ENCODE measurements at places on chromosomes 3 and 15.
A peak's percentile ranks its signal among the peaks of the same experiment; 100 is the strongest.

DNA sequence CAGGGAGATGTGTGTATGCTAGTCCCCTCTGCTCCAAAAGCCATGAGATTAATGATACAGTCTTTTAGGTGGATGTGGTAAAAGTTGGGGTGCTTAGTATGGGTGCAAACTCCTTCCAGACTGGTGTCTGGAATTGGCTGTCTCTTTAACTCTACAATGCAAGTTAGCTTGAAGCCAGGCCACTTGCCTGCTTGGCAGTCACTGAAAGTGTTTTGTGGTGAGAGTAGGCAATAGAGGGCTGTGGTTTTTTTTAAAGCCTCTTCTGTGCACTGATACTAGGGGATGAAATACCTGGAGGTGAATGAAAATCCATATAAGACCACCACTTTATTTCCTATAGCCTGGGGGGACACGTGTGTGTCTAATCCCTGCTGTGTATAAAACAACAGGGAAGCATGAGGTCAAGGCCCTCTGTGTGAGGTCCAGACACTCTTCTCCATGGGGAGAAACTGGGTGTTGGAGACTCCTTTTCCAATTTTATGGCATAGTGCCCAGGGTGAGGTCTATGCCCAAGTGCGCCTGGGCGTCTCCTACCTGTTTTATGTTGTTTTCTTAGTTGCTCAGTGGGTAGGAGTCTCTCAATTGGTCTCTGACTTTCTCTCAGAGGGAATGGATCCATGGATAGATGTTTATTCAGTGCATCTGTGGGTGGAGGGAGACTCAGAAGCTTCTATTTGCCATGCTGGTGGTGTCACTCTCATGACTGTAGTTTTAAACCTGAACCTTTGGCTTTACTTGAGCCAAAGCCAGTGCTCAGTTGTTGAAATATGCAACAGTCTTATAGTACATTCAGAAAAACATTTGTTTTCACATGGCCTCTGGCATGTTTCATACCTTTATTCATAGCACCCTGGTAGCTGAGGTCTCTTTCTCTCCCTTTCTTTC lies 327.8 kb upstream of the ATP11B start:
- no peak for DNase-seq

- peak; percentile 74 for DNase-seq
Measured at GRCh38 chr3:183812761-183813445, 12.5 kb downstream of the MAP6D1 start.

DNA sequence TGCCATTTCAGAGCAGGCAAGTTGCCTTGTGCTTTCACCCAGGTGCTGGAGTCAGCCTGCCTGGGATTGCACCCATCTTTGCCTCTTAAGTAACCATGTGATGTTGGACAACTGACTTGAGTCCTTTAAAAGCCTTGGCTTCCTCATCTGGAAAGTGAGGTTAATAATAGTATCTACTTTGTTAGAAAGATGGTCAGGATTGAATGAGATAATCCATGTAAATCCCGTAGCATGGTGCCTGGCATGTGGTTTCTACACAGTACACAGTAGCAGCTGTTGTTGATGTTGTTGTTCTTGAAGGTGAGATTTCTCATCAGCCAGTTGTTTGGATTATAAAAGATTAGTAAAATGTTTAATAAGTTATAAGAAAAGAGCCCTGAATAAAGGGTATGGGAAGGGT lies 48.8 kb downstream of the PSMD6 start:
- DNase-seq = no peak

DNA sequence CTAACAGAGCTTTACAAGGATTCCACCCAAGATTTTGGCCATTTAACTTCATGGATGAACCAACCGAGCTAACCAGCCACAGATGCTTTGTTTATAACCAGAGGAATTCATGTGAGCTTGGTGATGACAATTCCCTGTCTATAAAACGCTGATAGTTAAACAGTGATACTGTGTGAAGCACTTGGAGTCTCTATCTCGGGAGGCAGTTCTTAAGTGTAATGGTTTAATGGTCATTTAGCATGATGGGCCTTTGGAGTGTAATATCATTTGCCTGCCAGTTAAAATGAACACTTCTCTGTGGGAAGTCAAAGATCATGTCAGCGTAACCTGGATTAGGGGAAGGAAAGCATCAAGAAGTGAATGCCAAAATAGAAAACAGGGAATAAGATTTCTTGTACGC lies 368.6 kb upstream of the THRB start:
- no peak for DNase-seq

DNA sequence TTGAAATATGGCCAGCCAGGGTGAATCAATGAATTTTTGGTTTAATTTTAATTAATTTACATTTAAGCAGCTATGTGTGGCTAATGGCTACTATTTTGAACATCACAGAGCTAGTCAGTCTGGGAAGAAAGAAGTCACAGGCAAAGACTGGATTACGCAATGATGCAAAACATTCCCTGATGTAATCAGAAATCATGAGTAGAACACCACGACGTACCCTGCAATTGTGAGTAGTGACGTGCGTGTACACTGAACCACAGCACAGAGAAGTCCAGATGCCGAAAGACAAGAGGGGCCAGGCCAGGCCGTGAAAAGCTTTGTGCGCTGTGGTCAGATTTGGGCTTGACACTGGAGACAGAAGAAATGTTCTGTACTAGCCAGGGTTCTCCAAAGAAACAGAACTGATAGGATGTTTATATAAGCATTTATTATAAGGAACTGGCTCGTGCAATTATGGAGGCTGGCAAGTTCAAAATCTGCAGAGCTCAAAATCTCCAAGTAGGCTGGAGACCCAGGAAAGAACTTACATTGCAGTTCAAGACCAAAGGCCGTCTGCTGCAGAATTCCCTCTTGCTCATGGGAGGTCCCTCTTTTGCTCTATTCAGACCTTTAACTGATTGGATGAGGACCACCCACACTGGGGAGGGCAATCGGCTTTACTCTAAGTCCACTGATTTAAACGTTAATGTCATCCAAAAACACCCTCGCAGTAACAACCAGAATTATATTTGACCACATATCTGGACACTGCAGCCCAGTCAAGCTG lies 44.6 kb downstream of the SH3BP5 start:
- DNase-seq = no peak

- DNase-seq = no peak
Measured at GRCh38 chr3:2923390-2923789, 186.8 kb downstream of the IL5RA start.

GRCh38 chr3:82177774-82178173 lies 416.3 kb upstream of the GBE1 start:
- no peak for DNase-seq

DNA sequence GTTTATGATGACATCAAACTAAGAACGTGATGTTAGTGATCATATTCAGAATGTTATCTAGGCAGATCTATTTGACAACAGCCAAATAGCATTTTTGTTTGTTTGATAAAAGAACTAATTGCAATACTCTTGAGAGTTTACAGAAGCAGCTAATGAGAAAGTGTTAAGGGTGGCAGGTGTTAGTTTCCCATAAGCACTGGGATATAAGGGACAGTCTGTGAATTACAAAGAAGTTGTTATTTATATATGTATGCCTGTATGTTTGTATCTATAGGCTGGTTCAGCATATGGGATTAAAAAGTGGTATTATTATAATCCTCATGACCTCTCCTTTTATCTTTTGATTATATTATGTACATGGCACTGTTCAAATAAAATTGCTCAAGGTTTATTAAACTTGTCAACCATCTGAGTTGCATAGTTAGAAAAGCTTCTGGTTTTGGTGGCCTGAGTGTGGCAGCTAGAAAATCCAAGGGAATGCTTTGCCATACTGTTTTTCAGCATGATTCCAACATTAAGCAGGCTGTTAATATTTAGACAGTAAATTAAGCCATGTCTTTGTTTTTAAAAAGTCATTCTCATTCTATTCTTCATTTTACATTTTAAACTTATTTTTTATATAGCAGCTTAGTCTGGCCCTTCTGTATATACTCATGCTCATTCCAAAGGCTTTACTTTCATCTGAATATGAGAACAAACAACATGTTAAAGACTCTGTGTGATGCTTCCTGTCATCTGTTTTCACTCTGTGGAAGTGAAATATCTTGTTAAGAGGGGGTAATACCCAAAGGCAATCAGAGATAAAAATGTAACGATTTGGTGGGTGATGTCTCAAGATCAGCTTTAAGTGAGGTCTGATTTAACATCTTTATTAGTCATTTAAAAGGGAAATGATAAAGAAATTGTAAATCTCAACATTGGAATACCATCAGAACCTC lies 13.1 kb downstream of the ROBO2 start:
- no peak for DNase-seq

GRCh38 chr3:77329116-77329515 lies 289.2 kb downstream of the ROBO2 start:
- DNase-seq = no peak

GRCh38 chr15:100101426-100102089 lies 240.2 kb downstream of the ADAMTS17 start:
- no peak for DNase-seq

DNA sequence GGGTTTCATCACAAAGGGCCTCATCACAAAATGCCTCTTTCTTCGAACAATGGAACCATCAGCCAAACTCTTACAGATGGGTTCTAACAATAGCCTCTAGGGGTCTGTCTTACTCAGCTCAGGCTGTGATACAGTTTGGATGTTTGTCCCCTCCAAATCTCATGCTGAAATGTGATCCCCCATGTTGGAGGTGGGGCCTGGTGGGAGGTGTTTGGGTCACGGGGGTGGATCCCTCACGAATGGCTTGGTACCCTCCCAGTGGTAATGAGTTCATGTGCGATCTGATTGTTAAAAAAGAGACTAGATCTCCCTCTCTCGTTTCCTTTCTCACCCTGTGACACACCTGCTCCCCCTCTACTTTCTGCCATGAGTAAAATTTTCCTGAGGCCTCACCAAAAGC lies 47.9 kb upstream of the LIPC start:
- DNase-seq = no peak

DNA sequence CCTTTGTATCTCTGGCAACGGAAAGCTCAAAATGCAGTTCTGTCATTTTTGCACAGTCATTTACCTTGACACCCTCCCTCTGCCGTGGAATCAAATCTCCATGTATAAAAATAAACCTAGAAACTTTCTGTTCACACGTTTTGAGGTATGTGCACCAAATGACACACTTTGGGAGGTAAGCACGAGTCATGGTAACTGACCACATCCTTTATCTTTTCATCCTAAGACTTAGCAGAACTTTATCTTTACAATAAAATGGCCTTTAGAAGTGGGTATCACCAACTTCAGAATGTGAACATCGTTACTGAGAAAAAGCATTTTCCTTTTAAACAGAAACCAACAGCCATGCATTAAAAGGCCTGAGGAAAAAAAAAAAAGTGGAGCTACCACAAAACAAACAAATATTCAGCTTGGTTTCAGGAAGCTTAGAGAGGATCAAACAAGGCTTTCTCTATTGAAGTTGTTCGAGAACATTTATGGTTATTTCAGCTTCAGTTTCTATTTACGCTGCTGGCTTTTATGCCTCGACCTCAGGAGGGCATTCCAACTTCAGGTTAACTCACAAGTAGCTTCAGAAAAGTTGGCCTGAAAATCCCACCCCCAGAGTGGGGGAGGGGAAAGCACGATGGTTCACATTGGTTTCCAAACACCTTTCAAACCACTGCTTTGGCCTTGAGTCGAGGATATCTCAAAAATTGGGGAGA lies 171.1 kb upstream of the ICE2 start:
- DNase-seq = no peak

DNA sequence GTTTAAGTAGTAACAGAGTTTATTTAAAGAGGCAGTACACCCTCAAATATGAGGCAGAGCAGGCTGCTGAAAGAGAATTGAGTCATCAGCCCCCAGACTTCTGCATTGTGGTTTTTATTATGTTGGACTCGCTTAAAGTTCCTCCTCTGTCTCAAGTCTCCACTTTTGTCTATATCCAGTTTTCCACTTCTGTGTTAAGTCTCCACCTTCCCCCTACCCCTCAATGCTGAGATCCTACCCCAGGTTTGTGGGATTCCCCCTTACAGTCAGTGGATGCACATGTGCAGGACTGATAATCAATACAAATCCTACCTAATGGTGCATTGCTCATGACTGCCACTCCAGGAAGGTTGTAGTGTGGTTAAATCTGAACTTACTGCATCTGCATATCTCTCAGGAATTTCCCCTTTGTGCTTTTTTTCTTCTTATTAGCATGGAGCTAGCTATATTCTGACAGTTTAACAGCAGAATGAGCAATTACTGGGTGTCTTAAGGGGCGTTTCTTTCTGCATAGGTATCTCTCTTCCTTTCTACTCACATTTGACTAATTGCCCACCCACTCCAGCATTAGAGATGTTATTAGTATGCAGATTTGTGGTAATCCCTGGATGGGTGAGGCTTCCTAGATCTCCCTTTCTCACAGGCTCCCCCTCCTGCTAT lies 11.9 kb upstream of the CD200R1L start:
- DNase-seq = no peak

DNA sequence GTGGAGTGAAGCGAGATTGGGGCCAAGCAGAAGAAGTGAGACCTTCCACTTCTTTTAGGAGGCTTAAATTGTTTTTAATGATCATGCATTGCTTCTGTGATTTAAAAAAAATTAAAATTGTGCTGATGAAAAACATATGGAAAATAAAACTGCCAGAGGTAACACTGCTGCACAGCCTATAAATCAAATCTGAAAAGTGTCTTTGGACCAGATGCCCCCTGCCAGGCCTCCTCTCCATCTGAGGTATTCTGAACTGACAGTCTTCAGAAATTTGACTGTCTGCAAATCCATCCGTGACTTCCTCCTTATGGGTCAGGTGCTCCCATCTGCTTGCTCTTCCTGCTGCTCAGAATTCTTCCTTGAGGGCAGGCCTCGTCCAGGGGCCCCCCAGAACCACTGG lies 108.5 kb upstream of the NR2E3 start:
- no peak for DNase-seq

DNA sequence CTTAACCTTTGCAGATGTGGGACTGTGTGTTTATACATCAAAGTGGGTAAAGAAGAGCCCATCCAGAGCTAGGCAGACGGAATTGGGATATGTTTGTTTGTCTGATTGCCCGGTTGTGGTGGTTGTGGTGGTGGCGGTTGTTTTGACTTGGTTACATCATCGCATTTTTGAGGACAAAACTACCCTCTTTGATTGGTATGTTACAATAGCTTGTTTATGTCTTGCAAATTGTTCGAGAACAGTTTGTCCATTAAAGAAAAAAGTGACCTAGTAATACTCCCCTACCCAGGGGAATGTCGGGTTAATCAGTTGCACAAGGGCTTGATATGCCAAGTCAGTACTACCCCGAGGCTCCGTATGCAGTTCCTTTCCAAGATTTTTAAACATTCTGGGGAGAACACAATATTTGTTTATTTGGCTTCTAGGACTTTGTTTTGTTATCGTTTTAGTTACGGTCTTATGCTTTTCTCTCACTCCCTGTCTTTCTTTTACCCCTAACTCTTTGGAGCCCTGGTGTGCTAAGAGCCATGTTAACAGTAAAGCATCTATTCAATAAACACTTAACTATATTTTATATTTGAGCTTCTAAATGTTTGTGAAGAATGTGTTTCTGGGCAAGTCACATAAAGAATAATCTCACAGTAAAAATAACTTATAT lies 315.4 kb downstream of the LPP start:
- DNase-seq = no peak

Measured in cerebellar nuclear complex (tissue), 1 donor.